Stimulated activated CD8-positive, alpha-beta memory T cell treated with anti-CD3 and anti-CD28 coated beads, Interleukin-4, amount 100 ng/mL, for 1 hour (primary cell): ENCODE measurements at places on chromosomes 12 and 14.

DNA sequence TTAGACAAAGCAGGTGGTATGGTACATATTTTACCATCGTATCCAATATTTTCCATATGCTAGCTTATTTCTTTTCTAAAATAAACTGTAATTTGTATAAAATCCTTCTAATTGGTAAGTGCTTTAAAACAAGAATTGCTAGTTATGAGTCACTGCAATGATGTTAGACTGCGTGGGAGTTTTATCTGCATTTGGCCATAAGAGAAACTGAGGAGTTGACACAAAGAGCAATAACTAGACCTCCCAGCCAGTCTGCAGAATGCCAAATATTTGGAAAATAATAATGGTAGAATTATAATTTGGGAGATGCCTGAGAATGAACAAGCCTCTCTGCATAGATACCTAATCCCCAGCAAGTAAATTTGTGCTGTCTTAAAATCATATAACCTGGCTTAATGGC, 61.7 kb upstream of the PTPRR start:
- DNase-seq, result no peak

DNA sequence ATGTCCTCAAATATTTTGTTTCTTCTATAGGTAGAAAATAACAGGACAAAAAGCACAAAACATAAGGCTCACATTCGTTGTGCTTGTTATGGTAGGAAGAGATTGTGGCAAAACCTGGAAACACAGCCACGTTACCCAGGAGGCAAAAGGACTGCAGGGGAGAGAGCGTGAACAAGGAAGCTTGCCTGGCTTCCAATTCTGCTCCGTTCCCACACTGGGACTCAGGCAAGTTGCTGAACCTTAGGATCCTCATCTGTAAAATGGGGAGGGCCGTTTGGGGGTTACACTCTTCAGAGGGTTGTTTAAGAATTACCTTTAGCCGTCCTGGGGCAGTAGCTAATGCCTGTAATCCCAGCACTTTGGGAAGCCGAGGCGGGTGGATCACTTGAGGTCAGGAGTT, 205.3 kb downstream of the SSPN start:
- DNase-seq, result no peak

GRCh38 chr12:131047789-131048610, 94.3 kb downstream of the ADGRD1 start:
- no peak for DNase-seq

DNA sequence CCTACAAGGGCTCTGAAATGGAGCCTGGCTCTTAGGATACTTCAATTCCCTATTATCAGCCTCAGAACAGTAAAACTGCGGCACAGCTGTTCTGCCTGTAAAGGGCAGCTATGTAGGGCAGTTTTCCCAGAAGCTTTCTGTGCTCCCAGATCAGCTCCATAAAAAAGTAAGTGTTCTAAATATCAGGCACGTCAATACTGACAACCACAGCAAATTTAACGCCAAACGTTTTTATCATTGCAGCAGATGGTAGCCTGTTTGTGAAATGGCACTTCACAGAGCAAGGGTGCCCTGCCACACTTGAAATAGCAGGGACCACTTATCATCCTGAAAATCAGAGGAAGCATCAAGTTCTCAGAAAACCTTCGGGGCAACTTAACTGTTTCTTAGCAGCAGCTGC, 54.8 kb upstream of the PTHLH start:
- no peak for DNase-seq

- DNase-seq, result no peak
Observed at GRCh38 chr12:121933522-121934308, 15.3 kb downstream of the CFAP251 start.

DNA sequence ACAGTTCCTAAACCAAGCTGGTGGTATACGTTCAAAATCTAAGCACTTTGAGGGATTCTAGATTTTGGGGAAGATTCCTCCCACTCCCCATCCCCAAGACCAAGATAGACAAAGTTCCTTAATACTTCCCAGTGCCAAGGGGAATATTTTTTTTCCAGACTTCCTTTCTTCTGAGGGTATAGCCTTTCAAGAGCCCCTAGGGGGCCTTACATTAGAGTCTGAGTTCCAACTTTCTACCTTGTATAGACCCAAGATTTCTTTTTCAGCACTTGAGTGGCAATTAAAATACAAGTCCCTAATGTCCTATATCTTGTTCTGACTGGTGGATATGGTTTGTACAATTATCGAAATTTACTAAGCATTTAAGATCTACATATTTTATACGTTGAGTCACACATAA, 28.7 kb upstream of the SOS2 start:
- no peak for DNase-seq

GRCh38 chr12:118271183-118271582, 101.5 kb downstream of the TAOK3 start:
- DNase-seq, result no peak

- DNase-seq, result no peak
Observed at GRCh38 chr12:30514666-30515065, 181.0 kb downstream of the IPO8 start.

- no peak for DNase-seq
Observed at GRCh38 chr12:88925454-88925853, 345.2 kb upstream of the KITLG start.

GRCh38 chr14:64857979-64858744, 21.5 kb downstream of the SPTB start:
- DNase-seq, result no peak

DNA sequence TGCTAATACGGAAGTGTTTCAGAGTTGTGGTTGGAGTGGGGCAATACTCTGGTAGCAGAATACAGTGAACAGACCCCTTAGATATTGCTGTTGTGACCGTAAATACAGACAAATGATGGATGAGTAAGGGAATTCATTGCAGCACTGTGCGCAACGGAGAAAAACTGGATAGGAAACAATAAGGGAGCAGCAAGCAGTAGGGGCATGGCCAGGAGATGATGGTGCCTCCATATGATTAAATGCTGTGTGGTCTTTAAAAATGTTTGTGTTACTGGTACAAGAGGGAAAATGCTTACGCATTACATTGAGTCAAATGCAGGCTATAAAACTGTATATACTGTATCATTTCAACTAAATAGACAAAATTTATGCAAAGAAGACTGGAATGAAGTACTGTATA, 61.6 kb downstream of the EML1 start:
- DNase-seq, result no peak

DNA sequence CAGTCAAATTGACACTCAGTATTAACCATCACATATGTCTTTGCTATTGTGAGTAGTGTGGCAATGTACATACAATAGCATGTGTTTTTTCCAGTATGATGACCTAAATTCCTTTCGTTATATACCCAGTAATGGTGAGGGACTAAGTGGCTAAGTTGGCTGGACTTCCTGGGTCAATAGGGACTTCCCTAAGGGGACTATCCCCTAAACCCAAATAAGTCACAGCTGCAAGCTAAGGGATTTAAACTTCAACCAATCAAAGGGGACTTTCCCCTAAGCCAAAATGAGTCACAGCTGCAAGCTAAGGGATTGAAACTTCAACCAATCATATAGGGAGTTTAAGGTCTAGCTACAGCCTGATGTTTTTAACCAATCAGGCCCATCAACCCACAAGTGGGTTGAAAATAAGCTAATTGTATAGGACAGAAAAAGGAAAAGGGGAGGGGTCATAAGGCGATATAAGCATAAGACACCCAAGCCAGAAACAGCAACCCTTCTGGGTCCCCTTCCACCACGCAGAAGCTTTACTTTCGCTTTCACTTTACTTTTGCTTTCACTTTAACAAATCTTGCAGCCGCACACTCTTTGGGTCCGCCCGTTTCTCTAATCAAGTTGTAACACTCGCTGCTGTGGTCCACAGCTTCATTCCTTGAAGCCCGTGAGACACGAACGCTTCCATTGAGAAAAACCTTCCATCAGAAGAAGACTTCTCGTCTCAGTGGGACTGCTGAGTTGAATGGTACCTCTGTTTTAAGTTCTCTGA, 404.4 kb downstream of the FLRT2 start:
- peak; percentile 10 for DNase-seq

GRCh38 chr14:71668186-71668912, 263.9 kb upstream of the RGS6 start:
- DNase-seq, result no peak

- DNase-seq, result no peak
Observed at GRCh38 chr12:16612647-16613046, 6.7 kb upstream of the LMO3 start.

- DNase-seq, result no peak
Observed at GRCh38 chr12:25859976-25860375, 98.5 kb upstream of the RASSF8 start.

GRCh38 chr12:113684053-113684907, 212.6 kb upstream of the LHX5 start:
- DNase-seq, result no peak

- DNase-seq, result no peak
Observed at GRCh38 chr12:114864837-114865551, 181.0 kb upstream of the TBX3 start.

DNA sequence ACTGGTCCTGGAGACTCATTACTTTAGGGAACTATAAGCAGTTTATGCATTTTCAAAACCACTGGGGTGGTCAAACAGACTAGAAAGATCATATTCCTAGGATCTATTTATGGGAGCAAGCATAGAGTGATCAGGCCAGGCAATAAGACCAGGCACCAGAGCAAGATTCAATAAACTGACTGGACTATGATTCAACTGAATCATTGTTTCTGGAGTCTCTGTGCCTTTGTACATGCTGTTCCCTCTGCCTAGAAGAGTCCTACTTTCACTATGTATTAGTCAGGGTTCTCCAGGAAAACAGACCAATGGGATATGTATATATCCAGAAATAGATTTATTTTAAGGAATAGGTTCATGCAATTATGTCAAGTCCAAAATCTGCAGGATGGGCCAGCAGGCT, 55.5 kb downstream of the EMP1 start:
- no peak for DNase-seq

DNA sequence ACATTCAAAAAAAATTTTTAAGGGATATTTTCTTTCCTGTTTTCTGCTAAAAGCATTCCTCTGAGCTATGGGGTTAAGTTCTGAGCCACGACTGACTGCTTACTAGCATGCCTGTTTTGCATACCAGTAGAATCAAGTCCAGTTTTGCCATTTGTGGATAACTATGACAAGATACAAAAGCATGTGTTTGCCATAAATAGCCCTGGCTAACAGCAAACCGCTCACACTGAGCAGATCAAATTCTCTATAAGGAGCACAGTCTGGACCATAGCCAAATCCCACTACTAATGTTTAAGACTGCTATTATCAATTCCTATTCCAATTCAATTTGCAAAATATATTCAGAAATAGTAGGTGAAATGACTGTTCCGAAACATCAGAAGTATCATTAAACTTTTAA, 3.2 kb downstream of the CFL2 start:
- no peak for DNase-seq

DNA sequence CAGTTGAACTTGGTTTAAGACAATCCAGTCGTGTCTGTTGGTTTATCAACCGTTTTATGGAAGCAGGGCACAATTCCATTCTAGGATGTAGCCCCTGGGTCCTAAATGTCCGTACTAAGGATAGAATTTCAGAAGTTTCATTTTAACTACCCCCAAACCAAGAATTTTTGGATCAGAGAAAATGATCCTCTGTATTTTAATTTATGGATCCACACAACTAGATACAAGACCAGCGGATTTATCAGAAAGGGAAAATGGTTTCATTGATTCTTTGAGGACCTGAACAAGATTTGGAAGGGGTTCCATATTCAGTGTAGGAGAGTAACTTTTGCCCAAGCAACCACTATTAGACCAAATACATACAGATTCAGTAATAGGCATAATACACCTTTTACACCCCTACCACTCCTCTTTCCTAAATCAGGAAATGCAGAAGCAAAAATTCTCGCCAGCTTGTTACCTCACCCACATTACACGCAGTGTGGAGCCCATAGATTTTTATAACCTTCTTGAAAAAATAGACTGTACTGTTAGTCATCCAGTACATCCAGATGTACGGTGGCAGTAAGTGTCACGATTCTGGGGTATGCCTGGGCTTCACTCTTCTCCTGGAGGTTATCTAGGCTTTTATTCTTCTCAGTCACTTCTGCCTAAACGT, 1.4 kb upstream of the FBXL14 start:
- DNase-seq, result no peak

- DNase-seq, result no peak
Observed at GRCh38 chr12:91256411-91256810, 73.8 kb upstream of the DCN start.

DNA sequence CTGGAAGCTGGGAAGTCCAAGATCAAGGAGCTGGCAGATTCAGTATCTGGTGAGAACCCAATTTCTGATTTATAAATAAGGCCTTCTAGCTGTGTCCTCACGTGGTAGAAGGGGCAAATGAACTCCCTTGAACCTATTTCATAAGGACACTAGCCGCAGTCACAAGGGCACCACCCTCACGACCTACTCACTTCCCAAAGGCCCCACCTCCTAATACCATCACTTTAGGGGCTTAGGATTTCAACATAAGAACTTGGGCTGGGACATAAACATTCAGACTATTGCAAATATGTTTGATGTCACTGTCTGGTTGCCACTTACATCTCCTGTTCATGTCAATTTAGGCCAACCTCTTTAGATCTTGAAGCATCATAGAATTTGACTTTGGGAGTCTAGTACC, 10.8 kb upstream of the CNIH1 start:
- no peak for DNase-seq

- no peak for DNase-seq
Observed at GRCh38 chr14:104184911-104185499, 46.6 kb downstream of the KIF26A start.

GRCh38 chr12:24777359-24777758, 171.5 kb downstream of the BCAT1 start:
- no peak for DNase-seq

GRCh38 chr14:28807518-28807917, 40.9 kb downstream of the FOXG1 start:
- DNase-seq, result no peak

DNA sequence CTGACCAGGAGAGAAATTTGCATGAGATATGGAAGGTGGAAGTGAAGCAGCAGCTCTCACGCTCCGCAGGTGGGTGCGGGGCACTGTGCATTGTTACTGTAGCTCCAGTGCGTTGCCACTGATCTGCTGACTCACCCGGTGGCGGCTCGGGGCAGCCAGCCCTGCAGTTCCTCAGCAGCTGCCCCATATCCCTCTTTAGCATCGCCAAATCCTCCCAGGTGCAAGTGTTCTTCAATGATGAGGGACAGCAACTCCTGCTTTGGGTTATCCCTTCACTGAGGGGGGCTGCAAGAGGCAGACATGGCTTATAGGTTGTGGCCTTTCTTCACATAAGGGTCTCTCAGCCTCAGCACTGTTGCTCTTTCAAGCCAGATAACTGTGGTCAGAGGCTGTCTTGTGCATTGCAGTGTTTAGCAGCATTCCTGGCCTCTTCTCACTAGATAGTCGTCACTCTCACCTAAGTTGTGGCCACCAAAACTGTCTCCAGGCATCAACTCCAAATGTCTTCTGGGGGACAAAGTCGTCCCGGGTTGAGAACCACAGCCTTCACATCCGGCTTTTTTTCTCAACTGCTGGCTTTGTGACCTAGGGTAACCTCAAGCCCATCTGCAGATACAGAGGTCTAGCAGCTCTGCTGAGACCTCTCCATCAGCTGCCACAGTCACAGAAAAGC, 180.8 kb downstream of the EFCAB11 start:
- DNase-seq, result peak; percentile 16
